GM10248 (cell line): ENCODE measurements at places on chromosomes 16 and 17.

GRCh38 chr16:12159028-12159427 lies 182.5 kb downstream of the SNX29 start:
- DNase-seq: no peak

DNA sequence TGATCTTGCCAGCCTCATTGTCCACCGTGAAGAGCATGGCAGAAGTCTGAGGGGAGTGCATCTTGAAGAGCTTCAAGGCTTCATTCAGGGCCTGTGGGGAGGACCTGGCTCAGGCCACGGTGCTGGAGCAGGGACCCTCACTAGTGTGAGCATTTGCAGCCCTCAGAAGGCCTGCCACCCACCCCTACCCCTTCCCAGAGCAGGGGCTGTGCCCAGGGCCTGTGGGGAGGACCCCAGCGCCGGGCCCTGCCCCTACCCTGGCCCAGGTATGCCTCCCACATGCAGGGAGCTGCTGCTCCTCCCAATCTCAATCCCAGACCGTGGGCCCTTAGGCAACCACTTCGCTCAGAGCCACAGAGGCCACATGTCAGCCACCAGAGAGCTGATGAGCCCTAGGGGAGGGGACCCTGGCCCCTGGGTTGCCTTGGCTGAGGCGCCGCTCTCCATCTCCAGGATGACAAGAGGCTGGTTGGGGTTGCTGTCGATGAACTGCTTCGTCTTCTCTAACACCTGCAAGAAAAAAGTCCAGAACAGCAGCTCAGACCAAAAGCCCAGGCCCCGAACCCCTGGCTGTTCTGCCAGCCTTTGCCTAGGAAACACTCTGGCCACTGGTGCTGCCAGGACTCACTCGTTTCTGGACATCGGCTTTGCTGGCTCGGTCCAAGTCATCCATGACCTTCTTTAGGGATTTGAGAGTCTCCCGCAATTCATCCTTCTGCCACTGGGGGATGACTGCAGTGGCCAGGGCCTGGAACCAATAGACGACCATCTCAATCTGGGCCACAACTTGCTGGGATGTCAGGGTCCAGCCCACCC lies 1.8 kb upstream of the EXOSC6 start:
- DNase-seq: no peak

GRCh38 chr16:24988593-24989338 lies 26.4 kb downstream of the ARHGAP17 start:
- no peak for DNase-seq

DNA sequence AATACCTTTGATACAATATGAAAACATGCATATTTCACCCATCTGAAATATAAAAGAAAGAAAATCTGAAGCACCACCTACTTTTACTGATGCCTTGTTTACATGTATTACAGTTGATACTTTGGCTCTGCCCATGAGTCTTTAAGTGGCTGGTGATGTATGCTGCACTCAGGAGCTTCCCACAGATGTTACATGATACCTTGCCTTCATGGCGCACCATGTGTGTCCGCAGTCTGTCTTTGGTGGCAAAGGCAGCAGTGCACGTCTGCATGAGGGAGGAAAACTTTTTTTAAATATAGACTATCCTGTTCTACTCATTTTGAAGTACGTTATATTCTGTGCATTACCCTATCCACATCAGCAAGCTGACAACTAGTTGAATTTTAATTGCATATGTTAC lies 7.5 kb downstream of the VEZF1 start:
- no peak for DNase-seq

DNA sequence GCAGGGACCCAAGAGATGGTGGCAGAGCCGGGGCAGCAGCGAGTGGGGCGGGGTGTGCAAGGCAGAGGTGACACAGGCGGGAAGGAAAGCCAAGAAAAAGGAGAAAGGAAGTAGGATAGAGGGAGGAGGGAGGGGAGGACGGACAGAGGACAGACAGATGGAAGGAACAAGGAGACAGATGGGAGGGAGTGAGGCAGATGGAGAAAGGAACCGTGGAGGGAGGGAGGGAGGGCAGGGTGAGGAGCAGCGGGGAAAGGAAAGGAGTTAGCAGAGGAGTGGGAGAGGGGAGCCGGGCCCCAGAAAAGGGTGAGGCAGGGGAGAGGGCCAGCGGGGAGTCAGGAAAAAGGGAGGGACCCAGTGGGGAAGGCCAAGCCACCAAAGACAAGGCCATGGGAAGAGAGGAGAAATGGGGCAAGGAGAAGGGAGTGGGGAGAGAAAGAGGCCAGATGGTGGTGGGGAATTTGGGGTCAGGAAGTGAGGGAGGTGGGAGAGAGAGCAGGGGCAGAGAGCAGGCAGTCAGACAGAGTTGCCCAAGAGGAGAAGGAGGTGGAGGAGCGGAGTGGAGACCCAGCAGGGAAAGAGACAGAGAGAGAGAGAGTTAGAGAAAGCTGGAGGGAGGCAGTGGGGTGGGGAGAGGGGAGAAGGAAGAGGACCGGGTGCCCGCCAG lies 13.2 kb upstream of the ASGR1 start:
- no peak for DNase-seq

- peak; percentile 85 for DNase-seq
These were observed 12.0 kb downstream of the TBC1D24 start for GRCh38 chr16:2486645-2487516.

DNA sequence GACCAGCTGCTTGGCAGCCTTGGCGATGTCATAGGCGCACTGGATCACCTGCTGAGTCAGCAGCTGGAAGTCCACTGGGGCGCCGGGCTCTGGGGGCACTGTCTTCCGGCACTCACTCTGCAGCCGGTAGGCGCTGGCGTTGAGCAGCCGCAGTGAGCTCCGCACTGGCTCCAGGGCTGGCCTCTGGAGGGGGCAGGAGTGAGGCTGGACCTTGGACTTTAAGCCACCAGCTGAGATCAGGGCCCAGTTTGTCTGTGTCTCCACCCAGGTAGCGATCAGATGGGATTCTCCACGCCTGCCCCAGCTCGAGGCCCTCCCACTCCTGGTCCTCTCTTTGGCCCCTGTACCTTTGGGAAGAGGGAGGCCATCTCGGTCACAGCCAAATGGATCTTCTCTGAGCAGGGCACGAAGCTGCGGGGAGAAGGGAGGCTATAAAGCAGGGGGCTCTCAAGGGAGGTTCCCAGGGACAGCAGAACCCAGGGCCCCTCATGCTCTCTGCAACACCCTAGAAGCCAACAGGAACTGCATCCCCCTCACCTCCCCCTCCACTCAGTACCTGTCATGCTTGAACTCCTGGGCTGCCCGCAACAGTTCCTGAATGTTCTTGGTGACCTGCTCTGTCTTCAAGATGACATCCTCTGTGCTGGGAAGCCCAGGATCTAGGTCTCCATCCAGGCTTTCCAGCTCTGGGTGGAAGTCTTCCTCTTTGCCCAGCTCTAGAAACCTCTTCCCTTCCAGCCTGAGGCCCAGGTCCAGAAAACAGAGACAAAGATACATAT lies 6.4 kb downstream of the TP53I13 start:
- no peak for DNase-seq

- DNase-seq: no peak
These were observed 77.1 kb downstream of the MMD start for GRCh38 chr17:55344514-55344997.

DNA sequence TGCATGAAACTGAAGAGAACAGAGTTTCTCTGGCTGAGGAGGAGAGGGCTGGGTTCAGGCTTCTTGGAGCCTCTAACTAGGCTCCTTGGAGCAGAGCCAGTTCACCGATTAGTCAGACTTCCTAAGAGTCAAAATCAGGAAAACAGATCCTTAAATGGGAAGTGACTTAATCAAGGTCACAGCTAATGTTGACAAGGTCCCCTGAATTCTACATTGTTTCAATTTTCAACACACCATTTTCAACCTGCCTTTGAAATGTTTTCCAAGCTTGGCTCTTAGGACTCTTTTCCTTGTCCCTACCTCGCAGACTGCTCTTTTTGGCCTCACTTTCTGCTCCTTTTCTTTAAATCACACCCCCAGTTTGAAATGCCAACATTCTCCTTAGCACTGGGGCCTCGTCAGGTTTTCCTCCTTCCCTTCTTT lies 16.3 kb downstream of the MYL4 start:
- DNase-seq: no peak

GRCh38 chr16:56534847-56535383 lies 15.1 kb upstream of the BBS2 start:
- no peak for DNase-seq

GRCh38 chr16:14007450-14007849 lies 63.7 kb upstream of the MRTFB start:
- DNase-seq: no peak

DNA sequence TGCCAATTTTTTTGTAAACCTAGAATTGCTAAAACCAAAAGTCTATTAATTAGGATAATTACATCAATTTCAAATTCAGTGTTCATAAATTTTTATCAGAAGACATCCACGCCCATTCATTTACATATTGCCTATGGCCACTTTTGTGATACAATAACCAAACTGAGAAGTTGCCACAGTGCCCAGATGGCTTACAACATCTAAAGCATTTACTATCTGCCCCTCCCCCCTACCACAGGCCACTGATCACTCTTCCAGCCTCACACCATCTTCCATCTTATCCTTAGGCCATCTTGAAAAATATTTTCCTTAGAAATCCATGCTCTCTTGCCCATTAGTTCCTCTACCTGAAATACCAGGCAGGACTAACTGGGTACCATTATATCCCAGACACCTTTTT lies 6.3 kb upstream of the PRKAR1A start:
- no peak for DNase-seq

DNA sequence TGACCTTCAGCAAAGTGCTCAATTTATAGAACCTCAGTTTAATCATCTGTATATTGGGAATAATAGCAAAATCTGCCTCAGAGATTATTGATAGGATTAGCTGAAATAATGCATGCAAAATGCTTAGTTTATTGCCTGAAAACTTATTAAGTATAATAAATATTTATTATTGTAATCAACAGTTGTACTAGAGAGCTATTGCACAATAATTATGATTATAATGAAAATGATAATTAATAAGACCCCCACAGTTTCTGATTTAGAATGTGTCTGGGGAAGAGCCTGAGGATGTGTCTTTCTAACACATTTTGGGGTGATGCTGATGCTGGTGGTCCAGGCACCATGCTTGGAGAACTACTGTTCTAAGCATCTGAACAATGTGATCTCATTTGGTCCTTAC lies 419.6 kb downstream of the NPIPA7 start:
- DNase-seq: no peak

DNA sequence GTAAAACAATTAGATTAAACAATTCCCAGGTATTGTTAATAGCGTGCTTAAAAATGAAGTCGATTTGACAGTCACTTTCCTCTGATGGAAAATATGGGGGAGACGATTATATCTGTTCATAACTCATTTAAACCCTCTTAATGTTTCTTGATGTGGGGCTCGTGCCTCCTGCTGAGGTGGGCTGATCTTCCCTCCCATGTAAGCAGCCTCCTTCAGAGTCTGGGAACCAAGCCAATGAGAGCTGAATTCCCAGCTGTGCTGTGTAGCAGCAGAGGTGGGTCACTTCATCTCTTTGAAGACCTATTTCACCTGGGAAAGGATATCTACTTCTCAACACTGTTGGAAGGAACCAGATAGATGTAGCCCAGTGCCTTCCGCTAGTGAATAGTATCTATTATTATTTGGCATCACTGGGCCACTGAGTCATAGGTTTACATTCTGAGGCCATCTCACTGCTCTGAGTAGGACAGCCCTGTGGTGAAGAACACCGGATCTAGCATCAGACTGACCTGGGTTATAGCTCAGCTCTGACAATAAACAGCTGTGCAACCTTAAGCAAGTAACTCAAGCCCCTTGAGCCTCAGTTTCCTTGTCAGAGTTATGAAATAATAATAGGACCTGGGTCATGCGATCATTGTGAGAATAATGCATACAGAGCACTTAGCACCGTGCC lies 85.3 kb upstream of the C16orf82 start:
- DNase-seq: no peak

DNA sequence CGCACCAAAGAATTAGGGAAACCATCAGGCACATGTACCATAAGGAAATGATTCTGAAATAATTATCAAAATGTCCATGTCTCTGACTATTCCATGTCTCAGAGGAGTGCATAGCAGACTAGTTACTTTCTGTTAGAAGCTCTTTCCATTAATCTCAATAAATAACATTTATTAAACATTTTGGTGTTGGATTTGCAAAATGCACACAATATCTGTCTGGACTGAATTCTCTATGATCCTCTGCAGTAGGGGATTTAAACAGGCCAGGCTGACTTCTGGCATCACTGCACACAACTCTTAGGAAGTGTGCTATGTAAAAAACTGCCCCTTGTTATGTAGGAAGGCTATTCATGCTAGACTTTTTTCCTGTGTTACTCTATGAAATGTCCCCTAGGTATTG lies 283.3 kb upstream of the CDH5 start:
- no peak for DNase-seq

- no peak for DNase-seq
These were observed 129.4 kb upstream of the ANKFN1 start for GRCh38 chr17:56023851-56024250.

DNA sequence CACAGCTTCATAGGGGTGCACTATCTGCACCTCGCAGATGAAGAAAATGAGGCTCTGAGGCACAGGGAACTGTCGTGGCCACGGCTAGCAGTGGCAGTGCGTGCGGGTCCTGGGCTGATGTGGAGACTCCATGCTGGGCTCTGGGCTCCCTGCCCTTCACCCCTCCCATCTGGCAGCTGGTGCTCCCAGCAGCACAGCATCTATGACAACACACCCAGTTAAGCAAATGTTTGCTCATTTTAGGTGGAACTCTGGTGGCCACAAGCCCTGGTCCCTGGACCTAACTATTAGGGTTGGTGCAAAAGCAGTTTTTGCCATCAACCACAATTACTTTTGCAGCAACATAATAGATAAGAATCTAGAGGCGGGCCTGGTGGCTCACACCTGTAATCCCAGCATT lies 30.9 kb downstream of the IFT140 start:
- DNase-seq: no peak

- DNase-seq: no peak
These were observed 189.0 kb downstream of the ZFHX3 start for GRCh38 chr16:72858665-72859493.

- no peak for DNase-seq
These were observed 113.4 kb upstream of the KCNJ16 start for GRCh38 chr17:69961501-69962145.

DNA sequence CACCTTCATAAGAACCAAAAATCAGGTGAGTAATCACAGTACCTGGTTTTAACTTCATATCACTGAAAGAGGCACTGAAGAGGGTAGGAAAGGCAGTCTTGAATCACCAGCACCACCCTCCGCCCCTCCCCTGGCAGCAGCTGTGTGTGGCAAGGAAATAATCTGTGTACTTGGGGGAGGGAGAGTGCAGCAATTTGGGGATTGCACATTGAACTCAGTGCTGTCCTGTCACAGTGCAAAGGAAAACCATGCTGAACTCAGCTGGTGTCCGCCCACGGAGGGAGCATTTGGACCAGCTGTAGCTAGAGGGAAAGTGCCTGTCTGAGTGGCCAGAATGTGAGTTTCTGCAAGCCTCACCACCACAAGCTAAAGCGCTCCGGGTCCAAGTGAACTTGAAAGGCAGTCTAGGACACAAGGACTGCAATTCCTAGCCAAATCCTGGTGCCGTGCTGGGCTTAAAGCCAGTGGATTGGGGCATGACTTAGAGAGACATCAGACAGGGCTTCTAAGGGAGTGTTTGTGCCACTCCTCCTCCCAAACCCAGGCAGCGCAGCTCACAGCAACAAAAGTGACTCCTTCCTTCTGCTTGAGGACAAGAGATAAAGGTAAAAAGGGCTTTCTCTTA lies 39.7 kb upstream of the ALDH3A1 start:
- DNase-seq: no peak
